ENCODE measurements at places on chromosomes 3 and 15. TPM values are rescaled to one million over a fixed set of nuclear protein-coding genes. Genes with fewer than 3 reads are reported as not detected.
A peak's percentile ranks its signal among the peaks of the same experiment; 100 is the strongest.

MINAR1 gene
- total RNA-seq: 0.46 TPM

DLL4 gene
- total RNA-seq: 5.9 TPM

DPPA2 gene
- not detected for total RNA-seq

DAZL gene
- total RNA-seq: not detected

CPNE9 gene
- not detected for total RNA-seq

DNA sequence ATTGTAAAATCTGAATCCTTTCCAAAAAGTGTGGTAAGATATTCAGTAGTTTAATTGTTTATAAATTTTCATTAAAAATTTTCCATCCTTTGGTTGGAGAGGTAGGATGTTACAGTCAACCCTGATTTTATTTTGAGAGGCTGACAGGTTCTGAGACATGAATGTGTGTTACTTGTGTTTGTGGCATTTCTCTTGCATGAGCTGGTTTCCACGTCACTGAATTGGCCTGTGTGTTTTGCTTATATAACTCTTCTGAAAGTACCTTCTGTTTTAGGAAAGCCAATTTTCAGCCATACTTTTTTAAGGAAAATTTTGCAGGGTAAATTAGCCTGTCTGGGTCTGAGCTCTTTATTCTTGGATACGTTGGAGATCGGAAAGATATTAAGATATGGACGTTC, 30.7 kb downstream of the PXYLP1 start:
- DNase-seq: no peak

- DNase-seq: no peak
Measured at GRCh38 chr3:14047027-14047426, 77.6 kb downstream of the CHCHD4 start.

DNA sequence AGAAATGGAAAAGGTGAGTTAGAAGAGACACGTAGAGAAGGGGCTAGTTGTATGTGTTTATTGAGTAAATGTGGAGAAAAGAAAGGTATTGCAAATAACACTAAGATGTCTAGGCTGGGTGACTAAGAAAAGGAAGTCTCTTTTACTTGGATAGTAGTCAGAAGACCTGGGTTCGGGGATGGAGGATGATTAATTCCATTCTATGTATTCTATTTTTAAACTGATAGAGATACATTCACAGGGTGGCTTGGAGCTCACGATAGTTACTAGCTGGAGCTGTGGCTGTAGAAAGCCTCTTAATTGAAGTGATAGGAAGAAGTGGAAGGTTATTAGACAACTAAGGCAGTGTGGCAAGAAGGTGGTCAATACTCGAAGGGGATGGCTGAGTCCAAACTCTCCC, 65.9 kb upstream of the TNIK start:
- no peak for DNase-seq

DNA sequence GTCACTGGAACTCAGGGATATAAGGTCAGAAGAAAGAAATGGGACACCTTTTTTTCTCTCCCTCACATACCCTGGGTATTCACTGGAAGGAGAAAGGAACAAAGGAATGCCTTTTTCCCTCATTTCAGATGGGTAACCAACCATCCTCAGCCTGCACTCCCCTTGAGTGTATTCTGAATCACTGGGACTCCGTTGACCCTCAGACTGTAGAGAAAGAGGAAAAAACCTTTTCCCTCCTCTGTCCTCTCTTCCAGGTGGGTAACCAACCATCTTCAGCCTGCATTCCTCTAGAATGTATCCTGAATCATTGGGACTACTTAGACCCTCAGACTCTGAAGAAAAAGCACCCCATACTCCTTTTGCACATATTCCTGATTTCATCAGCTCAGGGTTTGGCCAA, 11.4 kb downstream of the PRR20G start:
- no peak for DNase-seq

DNA sequence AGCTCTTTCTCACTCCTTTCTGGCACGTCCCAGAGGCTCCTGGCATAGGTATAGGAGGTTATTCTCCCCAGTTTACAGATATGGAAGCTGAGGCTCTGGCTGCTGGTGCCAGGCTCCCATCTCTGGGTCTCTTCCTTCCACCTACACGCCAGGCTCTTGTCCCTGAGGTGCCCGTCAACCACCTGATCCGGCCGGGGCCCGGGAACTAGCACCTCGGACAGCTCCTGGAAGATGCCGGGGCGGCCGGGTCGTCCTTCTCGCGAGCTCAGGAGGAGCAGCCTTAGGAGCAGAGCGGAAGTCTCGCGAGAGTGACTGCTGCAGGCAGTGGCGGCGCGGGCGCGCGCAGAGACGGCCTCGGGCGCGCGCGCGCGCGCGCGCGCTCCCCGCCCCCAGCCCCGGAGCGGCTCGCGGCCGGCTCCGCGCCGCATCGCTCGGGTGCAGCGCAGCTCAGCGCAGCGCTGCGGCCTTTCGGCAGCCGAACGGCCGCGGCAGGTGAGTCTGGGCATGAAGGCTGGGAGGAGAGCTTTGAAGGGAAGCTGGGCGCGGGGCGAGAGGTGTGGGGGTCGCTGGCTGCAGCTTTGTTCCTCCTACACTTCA, at the start of gene SCAMP5:
SCAMP5 (plus strand) TSS at position 382 of the 597 bp plus-strand sequence. CDS start 16,277 bp downstream, outside the sequence.
- DNase-seq: peak; percentile 76

DNA sequence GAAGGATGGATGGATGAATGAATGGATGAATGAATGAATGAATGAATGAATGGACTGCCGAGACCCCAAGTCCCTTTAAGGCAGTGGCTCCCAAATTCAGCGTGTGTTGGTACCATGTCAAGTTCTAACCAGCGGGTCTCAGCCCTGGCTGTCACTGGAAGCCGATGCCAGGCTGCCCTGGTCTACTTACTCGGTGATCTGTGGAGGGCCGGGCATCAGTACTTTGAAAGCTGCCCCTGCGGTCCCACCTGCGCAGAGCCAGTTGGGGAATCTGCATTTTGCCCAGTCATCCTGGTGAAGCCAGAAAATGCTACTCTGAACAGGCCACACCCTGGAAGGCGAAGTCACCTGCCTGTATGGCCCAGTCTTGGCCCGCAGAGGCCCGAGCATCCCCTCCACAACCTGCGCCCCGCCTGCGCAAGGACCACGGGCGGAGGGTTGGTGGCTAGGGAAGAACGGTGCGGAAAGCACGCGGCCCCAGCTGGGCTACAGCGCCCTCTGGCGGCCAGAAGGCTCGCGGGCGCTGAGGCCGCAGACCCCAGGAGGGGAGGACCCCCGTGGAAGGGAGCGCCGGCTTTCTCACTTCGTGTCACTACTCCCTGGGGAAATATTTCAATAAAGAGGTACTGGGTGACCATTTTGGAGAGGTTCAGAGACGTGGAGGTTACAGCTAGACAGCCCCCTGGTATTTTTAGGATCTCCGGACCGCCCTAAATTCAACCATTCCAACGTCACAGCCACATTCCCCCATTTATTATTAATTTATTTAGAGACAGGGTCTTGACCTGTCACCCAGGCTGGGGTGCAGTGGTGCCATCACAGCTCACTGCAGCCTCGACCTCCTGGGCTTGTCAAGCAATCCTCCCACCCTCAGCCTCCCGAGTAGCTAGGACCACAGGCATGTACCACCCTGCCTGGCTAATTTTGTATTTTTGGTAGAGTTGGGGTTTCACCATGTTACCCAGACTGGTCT, 34.9 kb downstream of the PRKCD start:
- no peak for DNase-seq

DNA sequence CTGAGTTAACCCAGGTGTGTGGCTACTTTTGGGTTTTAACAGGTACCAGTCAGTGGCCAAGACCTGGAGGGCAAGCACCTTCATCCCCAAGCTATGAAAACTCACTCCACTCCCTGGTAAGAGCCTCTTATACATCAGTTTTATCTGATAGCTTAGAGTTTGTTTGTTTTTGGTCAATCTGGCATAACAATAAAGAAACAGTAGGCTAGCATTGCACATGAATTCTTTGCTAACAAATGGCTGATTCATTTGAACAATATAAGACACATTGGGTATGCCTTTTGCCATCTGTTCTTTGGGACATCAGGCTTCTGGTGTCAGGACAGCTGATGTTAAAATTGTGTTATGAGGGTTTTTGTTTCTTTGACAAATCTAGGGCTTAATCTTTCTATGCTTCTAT, 125.0 kb upstream of the CGNL1 start:
- no peak for DNase-seq

GRCh38 chr3:123147754-123148535, 53.8 kb upstream of the SEC22A start:
- no peak for DNase-seq

GRCh38 chr3:17982211-17982880, 239.9 kb upstream of the TBC1D5 start:
- DNase-seq: no peak

DNA sequence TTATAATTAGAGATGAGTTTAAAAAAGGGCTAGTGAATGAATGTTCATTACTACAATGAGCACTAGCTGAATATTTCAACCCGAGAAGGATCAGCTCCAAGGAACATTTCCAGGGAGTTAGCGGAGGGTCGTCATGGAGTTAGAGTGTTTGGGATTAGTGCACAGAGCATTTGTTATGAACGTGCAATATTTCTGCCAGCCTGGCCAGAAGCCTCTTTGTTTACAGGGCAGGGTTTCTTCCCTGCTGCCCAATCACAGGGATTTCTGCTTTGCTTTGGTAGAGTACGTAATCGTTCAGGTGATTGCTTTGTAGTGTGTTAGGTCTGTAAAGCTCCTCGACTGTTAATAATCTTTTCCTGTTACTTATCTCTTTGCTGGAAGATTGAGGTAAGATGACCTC, 5.9 kb downstream of the CGNL1 start:
- DNase-seq: no peak
